ELF-1 (cell line): ENCODE measurements at places on chromosomes 2 and 18.
A peak's percentile ranks its signal among the peaks of the same experiment; 100 is the strongest.

DNA sequence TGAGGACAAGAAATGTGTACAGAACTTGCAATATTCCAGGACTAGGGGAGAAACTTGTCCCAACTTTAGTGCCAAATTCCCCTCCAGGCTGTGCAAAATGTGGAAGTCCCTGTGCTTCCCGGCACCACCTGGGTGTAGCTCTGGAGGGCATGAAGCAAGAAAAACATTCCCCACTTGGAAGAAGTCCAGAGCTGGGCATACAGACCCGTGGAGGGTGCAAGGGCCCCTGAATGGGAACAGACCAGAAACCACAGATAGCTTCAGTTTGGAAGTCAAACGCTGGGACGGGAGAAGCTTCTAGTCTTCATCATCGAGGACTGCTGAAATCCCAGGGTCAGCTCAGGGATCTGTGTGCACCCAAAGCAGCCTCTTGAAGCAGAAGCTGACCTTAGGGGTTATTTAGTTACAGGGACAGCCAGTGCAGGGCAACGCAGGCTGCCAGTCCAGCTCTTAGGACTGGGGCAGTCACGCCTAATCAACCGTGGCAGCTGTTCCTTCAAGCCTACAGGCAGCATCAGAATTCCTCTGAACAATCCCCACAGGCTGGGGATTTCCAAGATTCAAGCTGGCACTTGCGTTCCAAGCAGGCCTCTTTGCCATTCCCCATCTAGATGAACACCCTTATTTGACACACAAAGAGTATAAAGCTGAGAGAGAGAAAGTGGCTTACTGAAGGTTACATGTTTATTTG is 269.4 kb downstream of the LOXHD1 start:
- peak; percentile 17 for DNase-seq

DNA sequence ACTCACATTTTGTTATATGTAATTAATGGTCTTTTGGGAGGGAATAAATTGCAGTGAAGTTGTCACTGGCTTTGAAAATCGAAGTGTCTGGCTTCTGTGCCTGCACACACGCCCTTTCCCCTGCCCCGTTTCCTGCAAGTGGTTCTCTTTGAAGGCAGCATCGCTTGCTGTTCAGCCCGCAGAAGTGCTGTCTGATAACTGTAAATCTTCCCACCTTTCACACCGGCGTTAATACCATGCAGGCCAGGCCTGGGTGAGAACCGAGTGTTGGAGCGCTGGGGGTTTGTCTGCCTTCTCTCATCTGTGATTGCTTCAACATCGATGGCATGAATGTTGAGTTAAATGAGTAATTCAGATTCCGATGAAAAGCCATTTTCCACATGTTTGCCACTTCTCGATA is 37.9 kb upstream of the RPL31 start:
- DNase-seq = no peak

DNA sequence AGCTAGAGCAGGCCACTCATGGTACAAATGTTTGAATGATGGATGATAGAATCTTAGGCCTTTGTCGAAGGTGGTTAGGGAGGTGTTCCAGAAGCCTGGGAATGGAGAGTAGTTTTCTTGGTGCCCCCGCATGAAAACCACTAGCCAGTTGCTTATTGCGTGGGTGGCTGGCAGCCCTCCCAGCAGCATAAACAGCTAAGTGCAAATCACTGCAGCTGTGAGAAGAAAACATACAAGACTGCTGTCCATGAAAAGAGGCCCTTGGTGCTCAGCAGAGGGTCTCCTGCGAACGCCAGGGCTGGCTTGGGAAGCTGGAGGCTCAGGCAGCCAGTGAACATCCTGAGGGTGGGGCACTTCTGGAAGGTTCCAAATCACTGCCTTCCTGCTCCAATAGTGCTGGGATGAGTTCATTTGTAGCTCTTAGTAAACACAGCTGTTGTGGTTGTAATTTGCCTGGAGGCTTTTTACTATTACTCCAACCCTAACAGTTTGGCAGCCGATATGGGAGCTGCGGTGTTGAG is 118.8 kb downstream of the MGAT5 start:
- peak; percentile 10 for DNase-seq

- no peak for DNase-seq
Observed at GRCh38 chr2:72669121-72669520, 156.7 kb downstream of the EXOC6B start.

- DNase-seq = no peak
Observed at GRCh38 chr2:98483257-98483861, 38.7 kb downstream of the INPP4A start.

DNA sequence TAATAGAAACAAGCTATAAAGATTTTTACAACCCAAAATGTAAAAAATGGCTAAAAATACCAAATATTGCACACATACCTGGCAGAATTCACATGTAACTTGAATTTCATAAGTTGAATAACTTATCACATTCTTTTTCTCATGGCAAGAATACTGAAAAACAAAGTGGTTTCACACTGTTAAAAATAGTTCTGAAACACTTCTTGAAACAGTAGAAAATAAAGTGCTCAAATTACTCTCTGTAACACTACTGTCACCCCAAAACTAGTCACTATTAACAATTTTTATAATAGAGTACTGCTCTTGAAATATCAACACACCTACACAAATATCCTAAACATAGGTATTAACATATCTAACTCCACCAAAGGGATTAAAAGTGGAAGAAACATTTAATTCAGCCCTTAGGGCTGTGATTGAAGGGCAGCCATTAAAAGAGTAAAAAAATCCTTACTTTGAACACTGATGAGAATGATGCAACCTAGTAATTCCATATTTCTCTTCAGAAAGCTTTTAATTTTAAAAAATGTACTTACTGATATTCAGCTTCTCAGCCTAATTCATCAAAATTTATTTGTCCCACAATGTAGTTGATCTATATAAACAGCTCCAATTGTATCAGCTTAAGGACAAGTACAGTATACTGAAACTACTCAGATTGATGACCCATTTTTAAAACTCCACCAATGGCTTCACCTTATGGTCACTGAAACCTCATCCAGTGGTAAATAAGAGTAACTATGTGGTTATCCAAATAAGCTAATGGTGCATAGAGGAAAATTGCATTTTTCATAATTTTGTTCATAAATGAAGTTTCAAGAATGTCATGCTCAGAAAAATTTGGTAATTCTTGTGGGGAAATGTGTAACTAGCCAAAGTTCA is 31.4 kb downstream of the ATF2 start:
- DNase-seq = no peak
